Type B pancreatic cell (in vitro differentiated cells): ENCODE measurements at places on chromosomes 16 and 17. TPM values are rescaled to one million over a fixed set of nuclear protein-coding genes. Genes with fewer than 3 reads are reported as not detected.

DNA sequence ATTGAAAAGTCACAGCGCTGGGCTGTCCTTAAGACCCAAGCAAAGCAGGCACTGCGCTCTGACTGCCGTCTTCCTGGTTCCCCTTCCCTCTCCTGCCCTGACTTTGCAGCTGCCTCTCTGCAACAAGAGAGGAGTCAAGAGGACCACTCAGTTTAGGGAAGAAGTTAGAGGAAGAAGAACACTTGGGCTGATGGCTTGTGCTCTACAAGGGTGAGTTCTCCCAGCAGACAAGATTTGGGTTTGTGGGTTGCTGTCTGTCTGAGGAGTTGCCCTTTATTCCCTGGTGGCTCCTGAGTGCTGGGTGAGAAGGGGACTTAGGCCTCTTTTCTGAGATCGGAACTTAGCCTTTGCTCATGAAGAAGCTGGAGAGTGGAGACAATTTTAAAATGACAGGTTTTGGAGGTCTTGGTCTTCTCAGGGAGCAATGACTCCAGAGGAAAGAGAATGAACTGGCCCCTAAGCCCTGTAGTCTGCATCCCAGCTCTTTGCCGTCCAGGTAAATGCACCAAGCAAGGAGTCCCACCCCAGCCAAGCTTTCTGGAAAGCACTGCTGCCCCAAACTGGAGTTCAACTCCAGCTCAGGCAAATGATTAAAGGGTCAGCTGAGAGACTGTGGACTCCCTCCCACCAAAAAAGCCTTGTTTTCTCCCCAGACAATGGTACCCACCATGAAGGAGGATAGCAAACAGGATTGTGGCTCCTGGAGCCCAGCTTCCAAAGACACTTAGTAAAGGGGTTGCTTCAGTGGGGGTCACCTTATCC lies 2.7 kb upstream of the HOXB9 start:
- DNase-seq, result no peak

DNA sequence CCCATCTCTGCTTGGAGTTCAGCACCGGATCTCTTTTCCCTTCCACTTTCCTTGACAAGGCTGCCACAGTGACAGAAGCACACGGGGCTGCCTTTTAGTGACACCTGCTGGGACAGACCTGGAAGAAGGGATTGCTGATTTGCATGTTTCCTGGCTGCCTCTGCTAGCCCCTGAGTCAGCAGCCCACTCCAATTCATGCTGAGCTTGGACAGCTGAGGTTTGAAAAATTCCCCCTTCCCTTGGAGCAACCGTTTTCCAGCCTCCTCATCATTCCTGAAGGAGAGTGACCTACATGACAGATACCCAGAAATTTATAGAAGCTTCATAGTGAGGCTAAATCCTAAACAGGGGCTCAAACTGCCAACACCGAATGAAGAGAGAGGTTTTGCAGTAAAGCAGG lies 18.8 kb upstream of the RBL2 start:
- no peak for DNase-seq

GRCh38 chr17:17381446-17382064 lies 78.4 kb downstream of the NT5M start:
- no peak for DNase-seq

DNA sequence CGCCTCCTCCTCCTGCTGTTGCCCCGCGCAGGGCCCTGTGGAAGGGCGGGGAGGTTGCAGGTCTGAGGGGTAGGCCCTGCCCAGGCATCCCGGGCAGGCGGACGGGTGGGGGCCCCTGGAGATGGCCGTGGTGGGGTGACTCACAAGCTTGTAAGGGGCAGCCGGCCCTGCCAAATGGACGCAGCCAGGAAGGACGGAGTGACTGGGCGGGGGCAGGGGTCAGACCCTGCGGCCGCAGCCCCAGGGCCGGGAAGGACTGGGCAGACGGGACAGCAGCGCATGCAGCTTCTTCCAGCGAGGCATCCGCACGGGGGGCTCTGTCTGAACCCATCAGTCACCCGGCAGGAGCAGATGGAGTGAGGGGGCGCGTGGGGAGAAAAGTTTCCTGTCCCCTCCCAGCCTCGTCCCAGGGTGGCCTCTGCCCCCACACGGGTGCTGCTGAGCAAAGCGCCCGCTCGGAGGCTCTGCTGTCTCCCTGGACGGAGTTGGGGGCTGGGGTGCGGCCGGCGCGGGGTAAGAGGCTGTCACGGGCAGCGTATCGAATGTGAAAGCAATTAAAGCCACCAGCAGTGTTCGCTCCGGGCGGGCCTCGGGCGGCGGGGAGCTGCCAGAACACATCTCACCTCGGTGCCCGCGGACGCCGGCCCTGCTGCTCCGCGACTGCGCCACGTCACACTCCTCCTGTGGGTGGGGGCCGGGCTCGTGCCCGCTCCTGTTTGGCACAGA lies 5.4 kb upstream of the PRR35 start:
- no peak for DNase-seq

- no peak for DNase-seq
Measured at GRCh38 chr17:48719642-48720265, 2.6 kb downstream of the PRAC1 start.

- DNase-seq, result no peak
Measured at GRCh38 chr17:927611-928461, 51.7 kb downstream of the NXN start.

DNA sequence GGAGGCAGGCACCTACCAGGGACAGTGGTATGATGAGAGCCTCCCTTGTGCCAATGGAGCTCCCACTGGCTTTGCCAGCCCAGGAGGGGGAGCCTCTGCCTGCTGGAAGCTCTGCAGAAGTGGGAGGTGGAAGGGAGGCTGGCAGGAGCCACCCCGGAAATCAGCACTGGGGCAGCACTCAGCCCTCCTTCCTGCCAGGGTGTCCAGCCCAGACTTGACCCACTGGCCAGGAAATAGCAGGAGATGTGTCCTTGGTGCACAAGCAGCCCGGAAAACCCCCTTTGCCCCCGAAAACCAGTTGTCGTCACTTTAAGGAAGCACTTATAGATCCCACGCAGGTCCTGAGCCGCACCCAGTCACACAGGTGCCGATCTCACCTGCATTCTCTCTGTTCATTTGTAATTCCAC lies 49.3 kb upstream of the CACNG4 start:
- no peak for DNase-seq

GRCh38 chr16:70770626-70771552 lies 30.1 kb downstream of the VAC14 start:
- peak; percentile 80 for DNase-seq

DNA sequence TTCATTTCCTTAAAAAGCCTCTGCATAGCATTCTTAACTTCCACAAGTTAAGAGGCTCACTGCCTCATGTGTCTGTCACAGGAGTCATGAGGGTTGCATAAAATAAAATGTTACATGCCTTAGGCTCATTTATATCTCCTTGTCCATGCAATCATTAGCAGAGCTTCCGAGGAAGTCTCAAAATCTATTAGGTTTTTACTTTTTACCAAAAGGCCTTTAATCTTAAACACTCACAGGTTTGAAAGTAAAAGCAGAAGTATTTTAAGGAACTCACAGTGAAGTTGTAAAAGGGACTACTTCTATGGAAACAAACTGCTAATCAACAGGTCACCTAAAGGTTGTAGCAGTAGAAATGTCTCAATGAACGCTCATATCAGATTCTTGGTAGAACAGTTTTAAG lies 5.2 kb upstream of the ATP6V0A1 start:
- DNase-seq, result no peak

DNA sequence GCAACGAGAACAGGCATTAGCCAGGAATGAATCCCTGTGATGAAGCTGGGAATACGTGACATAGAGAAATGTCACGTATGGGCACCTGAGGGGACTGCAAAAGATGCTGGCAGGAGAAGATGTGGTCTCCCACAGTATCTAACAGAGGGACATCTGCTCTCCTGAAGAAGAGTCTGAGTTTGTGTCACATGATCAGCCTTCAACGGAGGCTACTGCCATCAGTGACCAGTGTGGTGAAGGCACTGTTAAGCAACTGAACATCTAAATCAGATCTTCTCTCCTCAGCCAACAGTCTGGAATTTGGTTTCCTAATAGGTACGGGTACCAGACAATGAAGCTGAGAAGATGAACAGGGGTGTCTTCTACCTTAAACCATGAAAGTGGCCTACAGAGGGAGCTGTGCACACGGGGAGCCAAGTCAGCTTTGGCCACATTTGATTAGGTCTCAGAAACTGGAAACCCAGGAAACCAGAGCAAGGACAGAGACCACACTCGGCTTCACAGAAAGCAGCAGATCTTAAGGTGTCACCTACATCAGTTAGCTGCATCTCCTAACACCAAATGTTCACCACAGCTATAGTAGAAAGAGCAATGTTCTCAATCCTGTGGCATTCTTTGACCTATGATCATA lies 41.8 kb downstream of the BRD7 start:
- DNase-seq, result no peak

- DNase-seq, result no peak
Measured at GRCh38 chr17:19706791-19707727, 9.3 kb downstream of the SLC47A2 start.

GRCh38 chr17:14301279-14302090 lies 604 bp downstream of the HS3ST3B1 start:
- DNase-seq, result peak; percentile 71

- no peak for DNase-seq
Measured at GRCh38 chr17:14152721-14153120, 83.4 kb downstream of the COX10 start.

- no peak for DNase-seq
Measured at GRCh38 chr16:84992717-84993075, 18.6 kb downstream of the ZDHHC7 start.

DNA sequence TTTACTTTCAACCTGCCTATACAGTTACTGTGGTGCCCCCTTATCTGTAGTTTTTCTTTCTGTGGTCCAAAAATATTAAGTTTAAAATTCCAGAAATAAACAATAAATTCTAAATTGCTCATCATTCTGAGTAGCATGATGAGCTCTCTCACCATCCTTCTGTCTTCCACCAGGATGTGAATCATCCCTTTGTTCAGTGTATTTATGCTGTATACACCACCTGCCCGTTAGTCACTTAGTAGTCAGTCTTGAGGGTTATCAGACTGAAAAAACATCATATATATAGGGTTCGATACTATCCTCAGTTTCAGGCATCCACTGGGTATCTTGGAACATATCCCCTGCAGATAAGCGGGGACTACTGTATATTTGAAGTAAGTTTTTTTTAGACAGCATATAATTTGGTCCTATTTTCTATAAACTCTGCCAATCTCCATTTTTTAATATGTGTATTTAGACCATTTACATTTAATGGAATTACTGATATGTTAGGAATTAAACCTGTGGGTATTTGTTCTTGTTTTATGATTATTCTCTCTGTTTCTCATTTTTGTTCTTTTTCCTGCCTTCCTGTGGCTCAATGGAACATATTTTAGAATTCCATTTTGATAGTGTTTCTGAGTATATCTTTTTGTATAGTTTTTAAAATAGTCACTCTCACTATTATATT lies 31.0 kb downstream of the TBX21 start:
- DNase-seq, result no peak

- no peak for DNase-seq
Measured at GRCh38 chr17:79546386-79546785, 64.5 kb downstream of the RBFOX3 start.

GRCh38 chr16:80027007-80027965 lies 426.7 kb upstream of the MAF start:
- DNase-seq, result no peak

GRCh38 chr17:3904501-3904900 lies 11.6 kb upstream of the CAMKK1 start:
- DNase-seq, result no peak

ELMO3 gene
- 9.6 and 19.8 TPM in 2 replicates for total RNA-seq

CLCN7 gene
- 91.9 and 98.1 TPM in 2 replicates for total RNA-seq

KCNJ12 gene
- total RNA-seq, result 0.59 and 2.2 TPM in 2 replicates

GDPD1 gene
- total RNA-seq, result 8.0 and 8.4 TPM in 2 replicates

SLC38A8 gene
- not detected in 2 replicates for total RNA-seq

OR3A3 gene
- not detected in 2 replicates for total RNA-seq

MYH3 gene
- total RNA-seq, result 2.4 and 11.2 TPM in 2 replicates
